Neural crest cell (in vitro differentiated cells): ENCODE measurements at places on chromosomes 3 and 15. TPM values are rescaled to one million over a fixed set of nuclear protein-coding genes. Genes with fewer than 3 reads are reported as not detected.

DNA sequence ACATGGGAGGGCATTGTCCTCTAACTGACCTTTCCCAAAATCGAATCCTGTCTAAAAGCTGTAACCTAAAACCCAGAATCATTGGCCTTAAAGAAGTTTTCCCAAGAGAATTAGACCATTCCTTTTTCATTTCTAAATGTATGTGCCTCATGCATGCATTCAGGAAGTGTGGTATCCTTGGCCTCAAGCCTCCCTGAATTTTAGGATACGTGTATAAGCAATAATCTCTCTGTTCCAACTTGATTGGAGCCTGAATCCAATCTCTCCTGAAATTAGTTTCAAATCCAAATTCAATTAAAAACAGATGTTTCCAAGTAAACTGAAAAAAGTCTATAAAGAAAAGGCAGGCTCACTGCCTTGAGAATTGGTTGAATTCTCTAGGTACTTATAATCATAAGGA lies 86.0 kb upstream of the VEPH1 start:
- no peaks in the 10 kb centered on the region for H3K27me3 ChIP-seq
- H3K27ac ChIP-seq, result no peak overlapping the region
- H3K36me3 ChIP-seq, result peaks cover 3% of the 10 kb centered on the region

GRCh38 chr3:145704020-145704419 lies 457.0 kb downstream of the PLOD2 start:
- no peak overlapping the region for H3K4me3 ChIP-seq
- DNase-seq, result no peak
- peaks cover 2% of the 10 kb centered on the region for H3K36me3 ChIP-seq
- H3K27me3 ChIP-seq, result no peaks in the 10 kb centered on the region
- peaks cover 6% of the 10 kb centered on the region for H3K4me1 ChIP-seq

DNA sequence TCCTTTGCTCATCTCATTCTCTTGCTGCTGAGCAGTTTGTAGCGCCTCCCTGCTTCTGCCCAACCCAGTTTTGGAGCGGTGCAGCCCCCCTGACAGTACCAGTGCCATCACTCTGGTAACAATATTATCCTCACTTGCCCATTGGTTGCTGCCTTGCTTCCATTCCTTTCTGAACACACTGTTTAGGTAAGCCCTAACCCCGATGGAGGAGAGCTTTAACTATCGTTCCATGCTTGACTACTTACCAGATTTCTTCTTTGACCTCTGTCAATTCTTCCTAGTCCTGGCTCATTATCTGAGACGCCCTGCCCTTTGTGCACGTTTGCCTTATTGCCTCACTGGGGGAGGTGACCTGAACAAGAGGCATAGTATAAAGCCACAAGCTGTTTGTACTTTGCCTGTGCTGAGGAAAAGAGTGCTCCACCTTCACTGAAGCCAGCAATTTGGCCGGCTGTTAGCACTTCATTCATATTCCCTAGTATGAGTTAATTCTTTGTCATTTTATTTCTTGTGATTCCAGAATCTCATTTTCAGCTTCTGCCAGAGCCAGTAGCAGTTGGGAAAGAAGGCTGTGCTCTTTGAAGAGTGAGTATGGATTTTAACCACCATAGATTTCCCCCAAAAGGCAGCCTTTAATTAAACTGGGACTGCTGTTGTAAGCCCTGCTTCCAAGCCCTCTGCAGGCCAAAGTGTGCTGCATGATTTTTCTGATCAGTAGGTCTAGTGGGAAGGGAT lies 11.9 kb downstream of the ABHD6 start:
- peak overlapping the region; percentile 0 for H3K27ac ChIP-seq
- DNase-seq, result no peak
- H3K36me3 ChIP-seq, result no peaks in the 10 kb centered on the region
- H3K4me3 ChIP-seq, result no peak overlapping the region

FILIP1L gene
- total RNA-seq, result 9.8 TPM in 2 replicates

DNA sequence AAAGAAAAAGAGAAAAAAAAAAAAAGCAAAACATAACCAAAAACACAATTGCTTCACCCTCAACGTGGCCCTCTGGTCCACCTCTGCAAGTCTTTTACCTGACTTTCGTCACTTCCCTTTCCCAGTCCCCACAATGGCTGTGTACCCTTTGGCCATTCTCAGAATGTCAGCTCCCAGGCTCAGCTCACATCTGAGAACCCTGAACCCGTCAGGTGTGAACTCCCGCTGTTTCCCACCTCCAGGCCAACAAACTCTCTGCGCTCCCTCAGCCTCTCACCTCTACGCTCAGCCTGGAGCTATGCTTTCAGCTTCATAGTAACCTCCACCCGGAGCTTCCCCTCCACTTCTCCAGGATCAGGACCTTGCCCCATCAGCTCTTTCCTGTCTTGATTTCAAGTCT lies 23.6 kb downstream of the ZSCAN2 start:
- no peaks in the 10 kb centered on the region for H3K27me3 ChIP-seq
- H3K36me3 ChIP-seq, result peaks cover 54% of the 10 kb centered on the region
- no peak for DNase-seq
- no peaks in the 10 kb centered on the region for H3K4me1 ChIP-seq
- no peak overlapping the region for H3K4me3 ChIP-seq

MITF gene
- 2.0 and 2.7 TPM in 2 replicates for total RNA-seq

SLC35G2 gene
- total RNA-seq, result 5.8 and 6.0 TPM in 2 replicates

SNX22 gene
- total RNA-seq, result 12.7 and 12.9 TPM in 2 replicates

GRCh38 chr15:76979331-76979925 lies 15.5 kb upstream of the PSTPIP1 start:
- no peaks in the 10 kb centered on the region for H3K4me1 ChIP-seq
- H3K27me3 ChIP-seq, result no peaks in the 10 kb centered on the region
- H3K4me3 ChIP-seq, result no peak overlapping the region
- H3K27ac ChIP-seq, result no peak overlapping the region

- no peaks in the 10 kb centered on the region for H3K27me3 ChIP-seq
- H3K36me3 ChIP-seq, result no peaks in the 10 kb centered on the region
- H3K27ac ChIP-seq, result peak overlapping the region; percentile 93
- DNase-seq, result no peak
- peaks cover 72% of the 10 kb centered on the region for H3K4me1 ChIP-seq
Observed at GRCh38 chr3:115657168-115657567, 33.9 kb downstream of the GAP43 start.

DNA sequence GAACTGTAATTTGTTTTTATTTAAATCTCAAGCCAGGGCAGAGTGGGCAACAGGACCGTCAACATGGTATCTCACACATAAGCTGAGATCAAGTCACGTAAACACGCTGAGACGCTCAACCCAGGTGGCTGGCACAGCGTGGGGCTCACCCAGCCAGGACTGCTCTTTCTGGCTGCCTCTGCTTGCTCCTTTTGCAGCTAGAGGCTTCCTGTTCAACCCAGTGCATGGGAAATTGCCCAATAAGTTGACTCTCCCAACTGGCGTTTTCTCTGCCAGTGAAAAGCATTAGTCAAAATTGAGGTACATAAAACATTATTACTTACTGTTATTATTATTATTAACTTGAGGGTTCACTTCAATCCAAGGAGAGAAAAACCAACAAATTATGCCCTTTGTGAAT lies 398.1 kb downstream of the NR2F2 start:
- no peaks in the 10 kb centered on the region for H3K36me3 ChIP-seq
- H3K4me1 ChIP-seq, result no peaks in the 10 kb centered on the region
- no peak overlapping the region for H3K4me3 ChIP-seq

GRCh38 chr3:181581656-181582055 lies 130.1 kb upstream of the SOX2 start:
- H3K4me3 ChIP-seq, result no peak overlapping the region
- no peaks in the 10 kb centered on the region for H3K27me3 ChIP-seq
- DNase-seq, result no peak
- H3K36me3 ChIP-seq, result peaks cover 8% of the 10 kb centered on the region
- peaks cover 4% of the 10 kb centered on the region for H3K4me1 ChIP-seq

GRCh38 chr3:117774130-117774529 lies 1064.6 kb downstream of the TUSC7 start:
- no peak overlapping the region for H3K4me3 ChIP-seq
- H3K36me3 ChIP-seq, result no peaks in the 10 kb centered on the region
- H3K4me1 ChIP-seq, result no peaks in the 10 kb centered on the region
- no peaks in the 10 kb centered on the region for H3K27me3 ChIP-seq

DNA sequence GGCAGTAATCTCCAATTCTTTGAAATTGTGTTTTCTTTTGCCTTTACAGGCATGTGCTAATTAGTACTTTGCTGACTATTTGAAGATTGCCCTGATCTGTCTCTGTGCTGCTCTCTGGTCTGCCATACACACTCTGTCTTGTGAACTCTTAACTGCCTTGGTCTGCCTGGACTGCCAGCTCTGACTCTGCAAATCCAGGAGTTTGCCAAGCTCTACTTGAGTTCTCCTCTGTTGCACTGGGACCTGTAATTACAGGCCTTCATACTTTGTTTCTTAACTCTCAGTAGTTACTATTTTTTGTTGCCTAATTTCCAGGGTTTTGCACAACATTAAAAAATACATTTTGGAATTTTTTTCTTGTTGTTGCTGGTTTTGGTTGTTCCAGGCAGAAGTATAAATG lies 155.0 kb downstream of the RSRC1 start:
- H3K27me3 ChIP-seq, result no peaks in the 10 kb centered on the region
- H3K4me1 ChIP-seq, result no peaks in the 10 kb centered on the region
- no peak for DNase-seq
- peaks cover 26% of the 10 kb centered on the region for H3K36me3 ChIP-seq
- no peak overlapping the region for H3K27ac ChIP-seq

- H3K4me3 ChIP-seq, result no peak overlapping the region
- peaks cover 7% of the 10 kb centered on the region for H3K4me1 ChIP-seq
- H3K27ac ChIP-seq, result no peak overlapping the region
- H3K36me3 ChIP-seq, result no peaks in the 10 kb centered on the region
Observed at GRCh38 chr3:179811321-179812095, 158.7 kb downstream of the USP13 start.

DNA sequence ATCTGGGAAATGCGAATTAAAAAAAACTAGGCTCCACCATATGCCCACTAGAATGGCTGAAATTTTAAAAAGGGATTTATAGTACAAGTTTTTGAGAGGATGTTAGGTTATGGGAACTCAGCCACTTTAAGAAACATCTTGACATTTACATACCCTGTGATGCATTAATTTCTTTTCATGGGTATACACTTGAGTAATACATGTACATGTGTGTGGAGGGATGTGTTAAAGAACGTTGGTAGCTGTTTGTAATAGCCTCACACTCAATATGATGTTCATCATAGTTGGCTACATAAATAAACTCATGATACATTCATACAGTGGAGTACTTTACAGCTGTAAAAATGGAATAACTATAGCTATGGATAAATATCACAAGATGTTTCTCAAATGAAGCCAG lies 40.9 kb downstream of the MEF2A start:
- DNase-seq, result no peak
- no peak overlapping the region for H3K4me3 ChIP-seq
- peaks cover 27% of the 10 kb centered on the region for H3K4me1 ChIP-seq
- peaks cover 15% of the 10 kb centered on the region for H3K36me3 ChIP-seq
- H3K27me3 ChIP-seq, result no peaks in the 10 kb centered on the region

- H3K4me1 ChIP-seq, result peaks cover 47% of the 10 kb centered on the region
- H3K27me3 ChIP-seq, result no peaks in the 10 kb centered on the region
- H3K36me3 ChIP-seq, result peaks cover 6% of the 10 kb centered on the region
- DNase-seq, result no peak
- H3K27ac ChIP-seq, result peak overlapping the region; percentile 38
- H3K4me3 ChIP-seq, result peak overlapping the region; percentile 99
Observed at GRCh38 chr3:105866656-105867653, 1.9 kb downstream of the CBLB start.

DNA sequence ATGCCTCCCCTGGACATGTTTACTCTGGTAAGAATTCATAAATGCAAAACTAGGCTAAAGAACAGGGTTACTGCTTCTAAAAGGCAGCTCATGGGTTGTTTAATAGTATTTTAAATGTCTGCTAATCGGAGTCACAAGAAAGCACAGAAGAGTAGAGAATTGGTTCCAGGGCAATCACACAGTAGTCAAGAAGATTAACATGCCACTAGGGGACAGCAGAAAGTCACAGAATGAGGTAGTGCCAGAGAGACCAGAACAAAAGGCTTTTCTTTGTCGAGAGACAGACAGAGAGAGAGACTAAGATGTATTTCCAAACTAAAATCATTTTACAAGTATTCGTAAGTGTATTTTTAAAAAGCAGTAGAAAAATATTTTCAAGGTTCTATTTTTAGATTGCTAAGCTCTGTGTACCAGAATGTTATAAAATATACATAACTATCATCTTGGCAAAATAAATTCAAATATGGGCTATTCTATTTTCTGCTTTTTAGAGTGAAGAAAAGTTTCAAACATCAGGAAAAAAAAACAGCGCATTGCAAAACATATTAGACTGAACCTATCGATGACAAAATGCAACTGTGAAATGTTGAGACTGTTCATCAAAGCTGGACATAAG lies 78.3 kb upstream of the CDIN1 start:
- H3K27me3 ChIP-seq, result no peaks in the 10 kb centered on the region
- no peaks in the 10 kb centered on the region for H3K36me3 ChIP-seq
- H3K4me3 ChIP-seq, result no peak overlapping the region
- H3K27ac ChIP-seq, result no peak overlapping the region
- peaks cover 20% of the 10 kb centered on the region for H3K4me1 ChIP-seq
- peak; percentile 18 for DNase-seq

DNA sequence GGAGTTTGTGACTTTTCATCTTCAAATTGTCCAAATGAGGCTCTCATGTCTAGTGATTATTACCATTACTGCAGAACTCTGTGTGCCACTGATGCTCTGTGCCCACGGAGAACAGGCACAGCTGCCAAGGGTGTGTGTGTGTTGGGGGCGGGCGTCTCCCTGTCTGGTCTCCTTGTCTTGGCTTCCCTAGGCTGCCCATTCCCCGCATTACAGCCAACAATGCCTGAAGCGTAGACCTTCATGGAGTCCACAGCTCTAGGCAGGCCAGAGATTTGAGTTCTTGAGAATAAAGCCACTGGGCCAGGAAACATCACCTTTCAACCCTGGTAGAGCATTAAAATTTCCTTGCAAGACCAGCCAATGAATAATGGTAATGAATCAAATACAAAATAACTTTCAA lies 42.7 kb downstream of the CCNB2 start:
- H3K4me1 ChIP-seq, result peaks cover 7% of the 10 kb centered on the region
- no peak overlapping the region for H3K27ac ChIP-seq
- H3K27me3 ChIP-seq, result no peaks in the 10 kb centered on the region

LRTM1 gene
- total RNA-seq, result 0.23 TPM in 1 of 2 replicates, not detected in the other

- H3K36me3 ChIP-seq, result no peaks in the 10 kb centered on the region
- no peak overlapping the region for H3K4me3 ChIP-seq
- peaks cover 4% of the 10 kb centered on the region for H3K4me1 ChIP-seq
- DNase-seq, result no peak
- H3K27me3 ChIP-seq, result peaks cover 94% of the 10 kb centered on the region
- no peak overlapping the region for H3K27ac ChIP-seq
Observed at GRCh38 chr15:89375093-89376005, 40.7 kb upstream of the POLG start.

GRCh38 chr3:172223870-172224269 lies 184.5 kb downstream of the FNDC3B start:
- no peak overlapping the region for H3K4me3 ChIP-seq
- H3K4me1 ChIP-seq, result peaks cover 61% of the 10 kb centered on the region
- peaks cover 9% of the 10 kb centered on the region for H3K36me3 ChIP-seq
- H3K27ac ChIP-seq, result no peak overlapping the region
- DNase-seq, result no peak
